ENCODE measurements at places on chromosomes 13 and 19. TPM values are rescaled to one million over a fixed set of nuclear protein-coding genes. Genes with fewer than 3 reads are reported as not detected.

Gene ZNF77
- total RNA-seq: 1.3 TPM

Gene TSHZ3
- total RNA-seq: 1.6 TPM

Gene ZNF626
- 16.4 TPM for total RNA-seq

Gene WBP4
- total RNA-seq: 20.2 TPM

Gene PABPC3
- total RNA-seq: not detected

Gene BST2
- total RNA-seq: 20.7 TPM

Gene AXL
- 17.4 TPM for total RNA-seq

Gene JUND
- total RNA-seq: 258 TPM

Gene OR7G3
- not detected for total RNA-seq

Gene OR7D2
- not detected for total RNA-seq

Gene ERICH4
- not detected for total RNA-seq

Gene ZNF442
- 0.66 TPM for total RNA-seq

Gene FKBP8
- total RNA-seq: 192 TPM

Gene CYP2F1
- total RNA-seq: not detected

Gene INSL3
- total RNA-seq: not detected

Gene IPO5
- 184 TPM for total RNA-seq

Gene SHANK1
- not detected for total RNA-seq

Gene SIGLECL1
- not detected for total RNA-seq

Gene PRKD2
- total RNA-seq: 4.2 TPM

Gene ERCC2
- 7.9 TPM for total RNA-seq
